ENCODE measurements at places on chromosomes 1 and 21.

DNA sequence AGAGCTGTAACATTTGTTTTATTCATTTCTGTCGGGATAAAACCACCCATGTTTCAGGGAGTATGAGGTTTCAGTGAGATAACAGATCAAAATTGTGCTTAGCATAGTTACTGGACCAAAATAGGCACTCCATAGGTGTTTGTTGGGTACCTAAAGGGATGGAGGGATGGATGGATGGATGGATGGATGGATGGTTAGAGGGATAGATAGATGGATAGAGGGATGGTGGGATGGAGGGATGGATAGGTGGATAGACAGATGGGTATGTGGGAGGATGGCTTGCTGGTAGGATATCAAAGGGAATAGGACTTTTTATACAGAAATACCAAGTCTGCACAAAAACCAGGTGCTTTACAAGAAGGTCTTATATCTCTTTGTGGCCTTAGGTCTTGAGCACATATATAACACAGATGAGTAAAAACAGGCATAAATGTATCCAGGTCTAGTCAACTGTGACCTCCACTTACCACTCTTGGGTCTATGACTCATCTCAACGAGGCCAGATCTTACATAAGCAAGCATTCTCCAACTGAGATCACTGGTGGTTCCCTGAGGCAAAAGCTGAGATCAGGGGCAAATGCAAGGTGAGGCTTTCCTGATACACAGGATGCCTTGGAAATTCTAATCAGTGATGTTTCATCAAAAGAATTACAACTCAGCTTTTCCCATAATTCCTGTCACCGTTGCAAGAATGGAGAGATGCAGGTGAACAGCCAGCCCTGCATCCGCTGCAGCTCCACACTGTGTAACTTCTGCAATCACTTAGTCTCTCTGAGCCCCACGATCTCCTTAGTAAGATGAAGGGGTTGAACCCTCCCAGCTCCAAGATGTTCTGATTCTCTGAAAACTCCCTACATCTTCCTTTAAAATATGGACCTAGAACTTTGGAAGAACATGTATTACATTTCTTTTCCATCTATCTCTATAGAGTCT is 32.0 kb downstream of the PTAFR start:
- DNase-seq, result peak; percentile 28

- DNase-seq, result no peak
Observed at GRCh38 chr1:201360486-201360885, 17.0 kb downstream of the TNNT2 start.

DNA sequence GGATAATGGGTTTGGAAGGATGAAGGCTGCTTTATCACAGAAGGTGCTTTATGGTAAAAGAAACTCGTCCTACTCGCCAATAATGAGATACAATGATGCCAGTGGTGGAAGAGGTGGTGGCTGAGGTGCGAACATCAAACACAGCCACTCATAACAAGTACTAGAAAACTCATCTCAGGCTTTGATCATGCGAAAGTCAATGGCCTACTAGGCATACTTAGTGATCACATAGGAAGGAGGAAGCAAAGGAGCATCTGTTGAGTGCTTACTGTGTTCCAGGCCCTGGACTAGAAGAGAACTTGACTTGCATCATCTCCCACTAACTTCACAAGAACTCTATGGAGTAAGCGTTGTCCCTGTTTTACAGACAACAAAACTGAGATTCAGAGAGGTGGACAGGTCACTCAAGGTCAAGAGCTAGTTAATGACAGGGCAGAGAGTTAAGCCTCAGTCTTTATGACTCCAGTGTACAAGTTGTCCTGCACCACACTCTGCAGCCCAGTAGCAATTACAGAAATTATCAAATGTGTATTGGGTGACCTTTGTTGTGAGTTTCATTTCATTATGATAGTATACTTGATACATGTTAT is 33.6 kb downstream of the RUNX1 start:
- DNase-seq, result no peak

DNA sequence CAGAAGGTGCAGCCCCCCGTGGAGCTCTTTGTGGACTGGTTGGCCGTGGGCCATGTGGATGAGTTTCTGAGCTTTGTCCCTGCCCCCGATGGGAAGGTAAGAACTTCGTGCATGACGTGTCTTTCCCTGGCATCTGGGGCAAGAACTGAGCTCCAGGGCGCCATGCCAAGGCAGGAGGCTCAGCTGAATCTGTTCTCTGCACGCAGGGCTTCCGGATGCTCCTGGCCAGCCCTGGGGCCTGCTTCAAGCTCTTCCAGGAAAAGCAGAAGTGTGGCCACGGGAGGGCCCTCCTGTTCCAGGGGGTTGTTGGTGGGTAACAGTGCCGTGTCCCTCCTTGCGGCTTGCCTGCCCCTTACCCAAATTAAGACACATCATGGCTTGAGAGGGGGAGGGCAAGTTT is 27.7 kb downstream of the PADI3 start:
- peak; percentile 49 for DNase-seq

DNA sequence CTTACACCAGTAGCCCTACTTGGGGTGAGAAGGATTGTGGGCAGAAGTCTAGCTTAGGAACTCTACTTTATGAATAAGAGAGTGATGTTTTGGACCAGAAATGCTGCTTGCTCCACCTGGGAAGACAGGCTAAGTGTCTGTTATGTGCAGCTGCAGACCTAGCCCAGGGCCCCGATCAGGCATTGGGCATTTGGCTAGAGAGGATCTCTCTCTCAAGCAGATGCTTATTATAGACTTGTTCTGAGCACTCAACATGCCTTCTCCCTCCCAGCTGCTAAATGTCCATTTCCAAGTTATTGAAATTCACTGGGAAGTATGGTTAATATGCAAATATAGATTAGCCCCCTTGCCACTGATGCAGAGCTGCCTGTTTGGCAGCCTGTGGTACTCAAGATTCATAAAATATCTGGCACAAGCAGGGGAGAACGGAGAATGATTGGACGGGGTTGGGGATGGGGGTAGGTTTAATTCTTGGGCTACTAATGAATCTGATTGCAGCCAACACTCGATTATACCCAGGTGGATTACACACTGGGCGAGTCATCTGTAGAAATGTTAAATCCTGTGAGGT is 115.9 kb downstream of the KCND3 start:
- DNase-seq, result no peak

DNA sequence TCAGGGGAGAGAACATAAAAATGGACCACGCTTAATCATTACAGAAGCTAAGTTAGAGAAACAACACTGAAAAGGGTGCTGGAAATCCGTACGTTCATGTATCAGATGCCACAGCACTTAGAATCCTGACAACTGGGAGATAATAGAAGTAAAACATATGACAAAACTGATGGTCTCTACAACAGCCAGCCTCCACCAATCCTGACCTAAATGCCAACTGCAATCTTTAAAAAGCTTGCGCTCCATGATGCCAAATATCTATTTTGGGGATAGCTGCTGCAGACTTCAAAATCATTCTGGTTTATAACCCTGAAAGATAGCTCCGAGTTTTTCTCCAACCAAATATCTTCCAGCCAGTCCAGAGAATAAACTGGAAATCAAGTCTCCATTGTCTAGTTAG is 178.3 kb downstream of the RERE start:
- no peak for DNase-seq

DNA sequence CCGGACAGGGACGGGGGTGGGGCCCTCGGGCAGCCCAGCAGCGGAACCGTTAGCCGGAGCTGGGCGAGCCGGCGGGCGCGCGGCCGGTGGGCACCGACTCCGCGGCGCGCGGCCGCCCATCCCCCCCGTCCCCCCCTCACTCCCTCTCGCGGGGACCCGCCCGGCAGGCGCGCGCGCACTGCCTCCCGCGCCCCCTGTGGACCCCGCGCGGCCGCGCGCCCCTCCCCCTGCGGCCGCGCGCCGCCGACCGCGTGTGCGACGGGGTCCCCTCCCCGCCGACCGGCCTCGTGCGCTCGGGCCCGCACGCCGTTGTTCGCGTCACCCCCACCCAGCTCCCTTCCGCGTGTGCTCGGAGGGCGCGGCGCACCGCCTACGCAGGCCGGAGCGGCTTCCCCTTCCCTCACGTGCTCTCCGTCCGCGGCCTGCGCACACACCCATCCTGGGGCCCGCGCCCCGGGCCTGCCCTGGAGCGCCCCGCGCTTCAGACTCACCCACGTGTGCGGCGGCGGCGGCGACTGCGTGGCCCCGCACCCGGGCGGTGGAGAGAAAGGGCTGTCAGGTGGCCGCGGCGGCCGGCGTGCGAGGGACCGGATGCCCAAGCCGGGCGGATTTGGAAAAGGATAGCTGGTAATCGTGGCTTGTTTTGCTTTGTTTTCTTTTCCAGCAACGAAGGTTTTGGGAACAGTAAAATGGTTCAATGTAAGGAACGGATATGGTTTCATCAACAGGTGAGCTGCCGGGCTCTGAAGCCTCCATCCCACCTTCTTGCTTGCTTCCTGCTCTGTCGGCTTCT is 717 bp downstream of the YBX1 start:
- DNase-seq, result peak; percentile 48

- DNase-seq, result no peak
Observed at GRCh38 chr21:45164838-45165237, 90.5 kb downstream of the ADARB1 start.

DNA sequence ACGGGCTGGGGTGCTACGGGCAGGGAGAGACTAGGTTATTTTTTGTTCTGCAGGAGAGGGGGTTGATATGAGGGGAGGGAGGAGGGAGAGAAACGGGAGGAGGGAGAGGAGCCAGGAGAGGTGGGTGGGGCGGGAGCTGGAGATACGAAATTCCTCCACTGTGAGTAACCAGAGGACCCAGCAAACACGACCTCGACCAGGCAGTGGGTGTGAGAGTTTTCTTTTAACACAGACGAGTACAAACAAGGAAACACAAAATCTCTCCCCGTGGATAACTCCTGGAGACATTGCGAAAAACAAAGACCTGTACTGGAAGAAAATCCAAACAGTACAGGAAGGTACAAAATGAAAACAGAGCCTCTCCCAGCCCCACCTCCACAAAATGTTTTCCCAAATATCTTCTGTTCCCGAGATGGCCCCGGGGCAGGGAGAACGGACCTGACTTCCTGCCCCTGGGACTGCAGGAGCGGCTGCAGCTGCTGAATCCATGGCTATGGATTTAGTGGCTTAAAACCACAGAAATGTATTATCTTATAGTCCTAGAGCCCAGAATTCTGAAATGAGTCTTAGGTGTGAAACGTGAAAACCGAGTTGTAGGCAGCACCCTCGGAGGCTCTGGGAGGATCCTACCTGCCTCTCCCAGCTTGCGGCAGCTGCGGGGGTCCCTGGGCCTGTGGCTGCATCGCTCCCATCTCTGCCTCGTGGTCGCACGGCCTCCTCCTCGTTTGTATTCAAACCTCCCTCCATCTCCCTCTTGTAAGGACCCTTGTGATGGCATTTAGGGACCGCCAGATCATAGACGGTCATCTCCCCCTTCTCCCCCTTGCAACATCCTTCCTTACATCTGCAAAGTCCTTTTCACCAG is 82.2 kb downstream of the RIPK4 start:
- peak; percentile 58 for DNase-seq

- DNase-seq, result no peak
Observed at GRCh38 chr1:85571181-85571759, 9.3 kb upstream of the CCN1 start.

- no peak for DNase-seq
Observed at GRCh38 chr1:232985882-232986526, 35.6 kb downstream of the NTPCR start.

GRCh38 chr1:119015547-119015946 is 27.4 kb upstream of the TBX15 start:
- no peak for DNase-seq

GRCh38 chr1:158117854-158118704 is 62.6 kb upstream of the CD1D start:
- peak; percentile 61 for DNase-seq

- no peak for DNase-seq
Observed at GRCh38 chr21:25031750-25032149, 575.5 kb downstream of the MRPL39 start.

DNA sequence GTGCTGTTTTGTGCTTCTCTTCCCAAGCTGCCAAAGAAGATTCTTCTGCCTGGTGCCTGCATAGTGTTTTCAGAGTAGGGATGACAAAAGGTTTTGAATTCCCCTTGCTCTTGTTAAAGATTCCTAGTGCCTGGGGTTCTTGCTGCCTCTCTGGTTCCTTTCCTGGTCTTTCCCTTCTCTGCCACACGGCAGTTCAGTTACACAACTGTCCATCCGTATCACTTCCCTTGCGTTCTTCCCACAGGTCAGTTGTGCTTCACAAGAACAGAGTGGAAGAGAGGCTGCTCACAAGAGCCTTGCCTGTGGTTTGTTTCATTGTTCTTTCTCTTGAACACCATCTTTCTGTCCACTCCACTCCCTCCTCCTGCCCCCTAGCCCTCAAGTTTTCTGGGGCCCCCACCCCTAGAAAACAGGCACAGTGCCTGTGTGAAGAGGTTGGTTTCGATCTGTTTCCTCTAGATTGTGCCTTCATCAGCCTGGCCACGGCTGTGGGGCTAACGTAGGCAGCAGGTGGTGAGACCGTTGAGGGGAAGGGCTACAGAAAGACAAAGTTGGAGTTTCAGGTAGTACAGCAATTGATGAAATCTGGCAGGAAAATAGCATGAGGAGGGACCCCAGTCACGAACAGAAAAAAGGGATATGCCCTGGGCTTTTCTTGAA is 5.8 kb downstream of the VASH2 start:
- no peak for DNase-seq

GRCh38 chr1:95098196-95098595 is 19.0 kb upstream of the TLCD4 start:
- DNase-seq, result peak; percentile 31

DNA sequence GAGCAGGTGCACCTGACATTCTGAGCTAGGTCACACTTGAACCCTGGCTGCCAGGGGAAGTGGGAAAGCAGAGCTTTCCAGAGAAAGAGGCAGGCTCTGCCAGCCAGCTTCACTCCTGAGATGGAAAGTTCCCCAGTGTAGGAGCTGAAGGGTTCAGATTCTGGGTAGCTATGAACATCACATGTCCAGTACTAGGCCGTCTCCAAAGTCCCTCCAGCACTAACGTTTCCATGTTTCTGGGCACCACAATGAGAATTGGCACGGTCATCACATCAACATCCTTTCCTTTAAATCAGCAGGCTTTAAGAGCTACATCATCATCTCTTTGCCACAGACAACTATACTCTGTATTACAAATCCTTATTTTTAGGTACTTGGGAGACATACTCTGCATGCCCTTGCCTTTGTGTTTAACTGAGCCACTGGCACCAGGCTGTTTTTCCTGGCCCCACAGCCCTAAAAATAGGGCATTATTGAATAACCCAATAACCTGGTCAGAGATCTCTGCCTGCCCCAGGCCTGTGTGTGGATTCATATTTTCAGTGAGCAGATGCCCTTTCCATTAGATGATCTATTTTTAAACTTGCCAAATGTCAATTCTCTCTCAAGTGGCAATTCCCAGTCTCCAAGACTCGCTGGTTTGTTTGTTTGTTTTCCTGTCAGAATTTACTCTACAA is 35.4 kb upstream of the USP24 start:
- DNase-seq, result no peak

GRCh38 chr21:16285605-16286126 is 555.9 kb downstream of the USP25 start:
- no peak for DNase-seq

- no peak for DNase-seq
Observed at GRCh38 chr1:31273619-31274018, 23.0 kb downstream of the SNRNP40 start.

- DNase-seq, result no peak
Observed at GRCh38 chr21:34086887-34087306, 13.5 kb downstream of the MRPS6 start.

All from fibroblast of upper back skin (primary cell).